Effector CD4-positive, alpha-beta T cell (primary cell): ENCODE measurements at places on chromosomes 2 and 18.

- DNase-seq, result no peak
Measured at GRCh38 chr18:67108894-67109293, 407.6 kb downstream of the DSEL start.

- DNase-seq, result no peak
Measured at GRCh38 chr2:29616569-29616968, 304.8 kb downstream of the ALK start.

- no peak for DNase-seq
Measured at GRCh38 chr2:54898456-54899226, 151.6 kb downstream of the RTN4 start.

- DNase-seq, result no peak
Measured at GRCh38 chr2:64114063-64114911, 29.9 kb downstream of the PELI1 start.

GRCh38 chr2:60652832-60653340 lies 99.4 kb upstream of the BCL11A start:
- DNase-seq, result no peak

GRCh38 chr2:142675398-142675797 lies 202.1 kb upstream of the KYNU start:
- no peak for DNase-seq

DNA sequence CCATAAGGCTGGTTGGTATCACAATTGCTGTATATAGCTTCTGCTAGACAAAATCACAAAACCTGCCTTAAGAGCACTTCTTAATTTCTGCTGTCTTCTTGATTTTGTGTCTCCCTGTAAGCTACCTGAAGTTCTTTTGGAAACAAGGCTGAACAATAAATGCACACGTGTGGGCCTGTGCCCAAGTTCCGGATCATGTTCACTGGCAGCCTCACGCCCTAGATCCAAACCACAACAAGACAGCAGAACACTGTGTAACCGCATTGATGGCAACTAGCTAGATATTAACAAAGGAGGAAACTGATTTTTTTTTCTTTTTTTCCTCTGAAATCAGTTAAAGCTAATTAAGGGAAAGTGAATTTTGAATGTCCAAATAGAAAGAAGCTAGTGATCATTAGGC lies 81.5 kb upstream of the LYPD6B start:
- no peak for DNase-seq

- no peak for DNase-seq
Measured at GRCh38 chr2:28666496-28667184, 85.0 kb upstream of the PPP1CB start.

DNA sequence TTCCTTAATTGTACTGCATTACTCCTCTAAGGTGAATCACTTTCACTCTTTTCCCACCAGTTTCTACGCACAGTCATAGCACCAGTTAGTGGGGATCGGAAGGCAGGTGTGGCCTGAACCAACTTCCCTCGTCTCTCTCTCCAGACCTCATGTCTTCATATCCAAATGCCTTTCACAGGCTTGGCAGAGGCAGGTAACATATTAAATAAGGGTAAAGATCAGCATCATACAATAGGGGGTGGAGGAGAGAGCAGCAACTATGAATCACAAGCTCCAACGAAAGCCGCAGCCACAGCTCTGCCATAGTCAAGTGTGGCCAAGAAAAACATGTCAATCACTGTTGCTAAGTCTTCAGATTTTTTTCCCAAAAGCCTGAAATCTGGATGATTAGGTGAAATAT lies 40.3 kb downstream of the AP1S3 start:
- no peak for DNase-seq

GRCh38 chr2:217857624-217858506 lies 144.9 kb downstream of the TNS1 start:
- no peak for DNase-seq

GRCh38 chr18:53649621-53650020 lies 574.8 kb downstream of the MBD2 start:
- no peak for DNase-seq

GRCh38 chr2:197851451-197851850 lies 47.1 kb downstream of the PLCL1 start:
- no peak for DNase-seq

- no peak for DNase-seq
Measured at GRCh38 chr2:234136461-234136860, 86.0 kb downstream of the SPP2 start.

- DNase-seq, result no peak
Measured at GRCh38 chr2:239222706-239223309, 178.0 kb downstream of the HDAC4 start.

GRCh38 chr2:133589456-133589855 lies 21.2 kb upstream of the NCKAP5 start:
- no peak for DNase-seq

DNA sequence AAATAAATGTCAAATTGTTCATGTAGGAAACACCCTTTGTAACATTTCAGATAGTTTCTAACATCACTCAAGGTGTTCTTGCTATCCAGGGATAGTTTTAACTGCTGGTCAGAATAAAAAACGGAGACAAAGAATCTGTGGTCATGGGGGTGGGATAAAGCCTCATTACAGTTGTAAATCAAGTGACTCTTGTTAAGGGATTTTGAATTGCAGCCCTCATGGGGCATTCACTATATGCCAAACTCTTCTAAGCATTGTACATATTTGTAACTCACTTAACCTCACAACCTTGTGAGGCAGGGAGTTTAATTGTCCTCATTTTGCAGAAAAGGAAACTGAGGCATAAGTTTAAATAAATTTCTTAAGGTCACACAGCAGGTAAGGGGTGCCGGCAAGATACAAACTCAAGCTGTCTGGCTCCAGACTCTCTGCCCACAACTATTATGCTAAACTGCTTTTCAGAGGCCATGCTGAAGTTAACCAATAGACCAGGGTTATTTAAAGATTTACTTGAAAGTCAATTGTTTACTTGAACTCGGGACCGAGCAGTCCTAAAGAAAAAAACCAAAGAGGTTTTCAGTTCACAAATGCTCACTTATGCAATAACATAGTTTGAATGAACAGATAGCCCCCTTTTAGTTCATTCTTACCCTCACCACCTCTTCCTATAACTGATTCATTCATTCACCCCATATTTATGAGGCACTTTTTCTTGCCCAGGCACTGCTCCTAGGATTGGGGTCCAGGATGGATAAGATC lies 121.6 kb upstream of the FZD5 start:
- DNase-seq, result no peak

DNA sequence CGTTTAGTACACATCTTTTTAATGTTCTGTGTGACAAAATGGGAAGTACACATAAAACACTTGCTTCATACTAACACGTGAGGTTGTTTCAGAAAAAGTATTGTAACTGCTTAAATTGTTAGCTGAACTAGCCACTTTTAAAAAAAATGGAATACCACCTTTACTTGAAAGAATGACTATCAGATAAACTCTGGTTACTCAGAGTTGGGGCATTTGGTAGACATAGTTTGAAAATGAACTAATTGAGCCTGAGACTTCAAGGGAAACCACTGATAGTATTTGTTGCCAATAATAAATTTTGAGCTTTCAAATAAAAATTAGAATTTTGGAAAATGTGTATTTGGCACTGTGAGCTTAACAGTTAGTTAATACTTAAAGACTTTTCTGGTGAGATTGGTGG lies 103.0 kb upstream of the FBXO11 start:
- no peak for DNase-seq

DNA sequence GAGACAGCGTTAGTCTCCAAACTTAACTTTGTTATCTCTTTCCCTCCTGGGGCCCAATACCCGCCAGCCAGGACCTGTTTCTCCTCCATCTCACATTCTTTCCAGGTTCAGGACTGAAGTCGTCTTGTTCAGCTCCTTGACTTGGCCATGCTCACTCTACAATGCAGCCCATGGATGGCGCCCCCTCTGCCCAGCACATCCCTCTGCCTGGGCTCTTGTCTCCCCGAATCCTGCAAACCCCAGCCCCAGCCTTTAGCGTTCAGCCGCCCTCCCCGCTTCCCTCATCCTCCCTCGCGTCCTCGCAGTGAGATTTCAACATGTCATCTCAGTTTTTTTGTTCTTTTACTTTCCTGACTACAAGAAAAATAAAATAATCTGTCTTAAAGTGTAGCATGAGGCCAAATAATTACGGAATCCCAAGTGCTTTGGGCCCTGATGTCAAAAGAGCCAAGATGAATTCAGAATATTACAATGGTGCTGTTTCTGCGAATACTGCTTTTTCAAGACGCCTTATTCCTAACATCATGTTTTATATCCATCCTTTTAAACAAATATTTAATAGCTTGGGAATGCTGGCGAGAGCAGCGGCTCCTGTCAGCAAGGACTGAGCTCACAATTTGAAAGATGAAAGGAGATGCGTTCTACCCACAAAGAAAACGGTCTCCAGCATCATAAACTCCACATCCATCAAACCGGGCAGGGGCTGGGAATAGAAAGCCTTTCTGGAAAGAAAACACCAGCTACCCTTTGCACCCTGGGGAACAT lies 1.0 kb downstream of the FAM178B start:
- no peak for DNase-seq

DNA sequence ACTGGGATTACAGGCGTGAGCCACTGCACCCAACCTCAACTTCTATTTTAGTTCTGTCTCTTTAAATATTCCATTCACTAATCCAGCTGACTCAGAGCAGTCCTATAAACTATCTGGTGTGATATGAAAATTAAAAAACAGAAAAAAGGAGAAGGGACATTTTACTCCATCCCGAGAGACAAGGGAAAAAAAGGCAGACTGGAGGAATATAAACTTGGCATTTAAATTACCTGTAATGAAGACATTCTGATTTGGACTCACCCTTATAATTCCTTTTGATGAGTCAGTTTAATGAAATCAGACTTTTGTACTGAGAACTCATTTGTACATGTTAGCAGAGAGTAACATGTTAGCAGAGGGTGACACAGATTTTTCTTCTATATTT lies 74.8 kb upstream of the RIOK3 start:
- no peak for DNase-seq

DNA sequence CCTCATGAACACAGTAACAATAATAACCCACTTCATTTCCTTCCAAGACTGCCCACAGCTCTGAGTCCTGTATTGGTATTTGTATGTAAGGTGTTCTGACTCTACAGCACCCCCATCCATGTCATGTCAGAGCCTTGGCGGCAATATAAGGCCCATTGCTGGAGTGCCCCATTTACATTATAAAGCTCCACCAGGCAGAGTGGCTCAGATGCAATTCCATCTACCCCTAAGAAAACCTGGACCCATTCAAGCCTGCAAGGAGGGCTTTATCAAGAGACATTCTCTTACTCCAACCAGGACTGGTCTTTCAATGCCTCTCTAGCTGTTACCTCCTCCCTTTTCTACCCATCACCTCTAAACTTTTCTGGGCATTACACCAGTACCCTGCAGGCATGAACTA lies 101.6 kb downstream of the ANTXR1 start:
- DNase-seq, result no peak

- no peak for DNase-seq
Measured at GRCh38 chr18:22267697-22268096, 98.3 kb downstream of the GATA6 start.

DNA sequence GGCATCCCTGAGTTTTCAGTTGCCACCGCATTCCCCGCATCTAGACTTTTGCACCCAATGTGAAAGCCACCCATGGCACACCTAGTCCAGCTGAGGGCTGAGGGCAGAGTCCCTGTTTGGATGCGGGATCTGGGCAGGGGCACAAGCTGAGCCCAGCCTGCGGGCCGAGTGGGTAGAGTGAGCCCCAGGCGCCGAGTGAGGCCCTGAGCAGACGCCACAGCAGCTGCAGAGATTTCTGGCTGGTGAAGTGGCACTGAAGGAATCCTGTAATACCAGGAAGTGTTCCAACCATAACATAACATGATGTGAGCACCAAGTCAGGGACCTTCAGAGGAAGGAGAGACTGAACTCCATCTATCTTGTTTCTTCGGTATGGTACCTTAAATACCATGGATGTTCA lies 27.7 kb upstream of the FRZB start:
- DNase-seq, result no peak

DNA sequence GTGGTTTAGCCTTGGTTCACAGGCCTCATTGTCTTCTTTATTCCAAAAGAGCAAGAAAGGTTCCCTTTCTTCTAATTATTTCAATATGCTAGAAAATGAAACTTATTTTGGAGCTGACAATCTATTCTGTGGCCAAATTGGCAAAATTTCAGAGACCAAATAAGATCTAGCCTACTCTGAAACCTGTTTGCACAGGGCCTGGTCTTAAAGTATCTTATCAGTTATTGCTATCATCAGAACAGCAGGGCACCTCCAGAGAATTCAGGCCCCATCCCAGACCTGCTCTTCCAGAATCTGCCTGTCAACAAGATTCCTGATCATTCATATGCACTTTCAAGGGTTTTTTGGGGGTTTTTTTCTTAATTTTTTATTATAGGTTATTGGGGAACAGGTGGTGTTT lies 198.7 kb downstream of the ANAPC1 start:
- DNase-seq, result no peak

- DNase-seq, result no peak
Measured at GRCh38 chr18:24013051-24013450, 1.5 kb upstream of the TTC39C start.

DNA sequence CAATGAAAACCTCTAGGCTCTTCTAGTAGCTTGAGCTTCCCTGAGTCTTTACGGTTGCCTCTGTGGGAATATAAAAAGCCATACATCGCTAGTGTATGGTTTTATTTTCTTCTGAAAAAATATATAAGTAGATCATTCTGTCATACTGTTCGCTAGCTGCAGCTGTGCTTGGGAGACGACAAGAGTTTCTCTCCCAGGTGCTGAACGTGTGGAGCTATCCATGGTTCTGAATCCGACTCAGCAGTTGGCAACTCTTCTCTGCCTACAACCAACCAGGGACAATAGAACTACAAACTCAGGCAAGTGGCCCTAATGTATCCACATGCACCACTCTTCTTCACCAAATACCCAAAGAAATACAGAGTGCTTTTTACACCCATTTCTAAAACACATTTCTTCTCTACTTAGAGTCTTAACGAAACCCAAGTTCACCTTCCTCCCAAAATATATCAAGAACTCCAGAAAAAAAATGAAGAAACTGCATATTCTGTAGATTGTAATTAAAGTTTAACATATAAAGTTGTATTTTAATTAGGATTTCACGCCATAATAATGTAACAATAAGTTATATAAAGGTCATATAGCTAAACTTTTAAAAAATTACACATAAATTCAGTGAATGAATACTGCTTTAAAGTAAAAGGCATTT lies 2.2 kb upstream of the KCNH7 start:
- no peak for DNase-seq

- DNase-seq, result peak; percentile 59
Measured at GRCh38 chr2:130824492-130825061, 12.1 kb upstream of the ARHGEF4 start.

DNA sequence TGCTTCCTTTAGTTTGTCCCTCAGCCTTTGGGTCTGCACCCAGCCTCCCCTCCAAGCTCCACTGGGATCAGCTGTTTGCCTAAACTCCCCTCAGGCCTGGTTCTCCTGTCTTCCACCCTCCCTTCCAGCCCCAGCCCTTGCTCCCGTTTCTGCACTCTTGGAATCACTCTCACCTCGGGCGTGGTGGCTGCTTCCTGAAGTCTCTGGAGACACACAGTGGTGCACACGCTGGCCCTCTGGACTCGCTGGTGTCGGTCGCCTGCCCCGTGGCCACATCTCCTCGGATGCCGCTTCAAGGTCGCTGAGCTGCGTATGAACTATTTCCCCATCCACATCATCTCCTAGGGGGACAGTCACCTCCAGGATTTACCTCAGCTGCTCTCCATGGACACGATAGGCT lies 46.3 kb downstream of the PSMG2 start:
- DNase-seq, result no peak
